Gastroesophageal sphincter (tissue), 4 donors: ENCODE measurements at places on chromosomes 6 and 20.

DNA sequence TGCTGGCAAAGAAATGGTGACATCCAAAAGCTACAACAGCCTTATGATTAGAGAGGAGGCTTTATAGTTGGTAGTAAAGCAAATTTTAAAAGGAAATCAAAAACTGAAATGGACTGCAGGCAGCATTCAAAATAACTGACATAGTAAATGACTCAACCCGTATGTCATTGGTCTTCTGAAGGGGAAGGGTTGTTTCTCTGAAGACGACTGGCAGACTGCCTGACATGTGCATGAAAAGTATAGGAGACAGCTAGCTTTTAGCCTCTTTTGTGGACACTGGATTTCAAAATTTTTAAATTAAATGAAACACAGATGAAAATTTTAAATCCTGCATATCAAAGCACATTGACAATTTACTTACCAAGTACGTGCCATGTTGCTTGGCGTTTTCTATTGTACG lies 90.7 kb downstream of the TRMT6 start:
- no peak for ATAC-seq

GRCh38 chr20:4009309-4009708 lies 6.0 kb downstream of the RNF24 start:
- no peak for ATAC-seq

DNA sequence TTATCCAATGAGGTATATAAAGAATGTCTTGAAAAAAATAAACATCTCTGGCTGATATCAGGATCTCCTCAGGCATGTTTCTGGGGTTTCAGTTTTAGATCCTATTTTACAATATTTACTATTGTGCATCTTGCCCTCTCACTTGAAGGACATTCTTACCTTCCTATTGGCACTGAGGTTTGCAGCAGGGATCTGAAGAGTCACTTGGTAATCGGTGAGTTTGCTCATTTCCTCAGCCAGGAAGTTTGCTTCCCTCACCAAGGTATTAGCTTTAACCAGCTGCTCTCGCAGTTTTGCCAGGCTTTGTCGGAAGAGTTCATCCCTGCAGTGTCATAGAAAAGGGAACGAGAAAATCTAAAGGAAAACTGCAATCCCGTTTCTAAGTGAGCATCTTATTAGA lies 101.9 kb upstream of the NUP153 start:
- no peak for ATAC-seq

DNA sequence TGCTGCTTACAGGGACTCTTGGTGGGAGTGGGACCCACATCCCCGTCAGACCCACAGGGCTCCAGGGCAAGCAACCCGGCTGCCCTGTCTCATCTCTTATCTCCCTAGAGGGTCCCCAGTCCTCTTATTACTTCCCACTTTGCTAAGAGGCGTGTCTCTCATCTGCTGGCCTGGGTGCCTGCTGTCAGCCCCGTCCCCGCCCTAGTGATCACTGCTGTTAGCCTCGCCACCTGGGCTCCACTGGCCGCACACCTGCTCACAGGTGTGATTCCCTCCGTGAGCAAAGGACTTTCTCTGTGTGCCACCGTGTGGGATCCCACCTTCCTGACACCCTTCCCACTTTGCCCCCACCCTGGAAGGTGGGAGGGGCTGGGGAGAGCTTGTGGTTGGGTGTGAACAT lies 57.6 kb downstream of the TCP11 start:
- no peak for ATAC-seq

DNA sequence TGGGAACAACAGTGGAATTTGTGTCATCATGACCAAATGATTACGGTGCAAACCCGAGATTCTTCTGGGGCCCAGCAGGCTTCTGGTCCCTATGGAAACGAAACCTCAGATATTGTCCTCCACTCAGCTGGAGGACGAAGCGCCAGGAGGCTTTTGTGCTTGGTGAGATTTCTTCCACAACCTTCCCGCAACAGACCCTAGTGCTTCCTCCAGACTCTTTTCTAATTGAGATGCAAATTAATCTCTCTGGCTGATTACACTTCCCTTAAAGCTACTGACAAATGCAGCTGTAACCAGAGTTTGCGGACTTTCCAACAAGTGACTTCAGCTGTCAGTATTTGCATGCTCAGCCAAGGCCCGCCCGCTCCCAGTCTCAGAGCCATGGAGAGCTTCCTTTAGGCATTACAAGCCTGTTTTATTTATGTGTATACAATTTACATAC lies 96.0 kb downstream of the INSM1 start:
- ATAC-seq, result no peak
